ENCODE measurements at places on chromosomes 13 and 19.

- no peak for DNase-seq
Measured at GRCh38 chr13:42420304-42420703, 148.4 kb downstream of the AKAP11 start.

DNA sequence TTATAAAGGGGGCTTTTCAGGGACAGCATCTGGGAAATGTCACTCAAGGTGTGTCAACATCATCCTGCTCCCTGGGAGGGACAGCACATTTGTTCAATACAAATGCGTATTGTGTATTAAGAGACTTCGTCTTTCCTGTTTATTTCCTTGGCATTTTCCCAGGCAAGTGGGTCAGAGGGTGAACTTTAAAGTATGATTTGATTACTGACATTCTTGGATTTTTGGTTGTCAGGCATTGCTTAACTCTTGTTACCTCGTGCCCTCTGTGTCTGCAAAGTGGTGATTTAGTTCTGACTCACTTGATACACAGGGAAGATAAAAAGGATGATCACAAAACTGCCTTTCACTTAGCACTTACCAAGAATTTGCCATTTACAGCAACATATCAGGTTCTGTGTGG, 292.7 kb downstream of the SUCLA2 start:
- DNase-seq = no peak

DNA sequence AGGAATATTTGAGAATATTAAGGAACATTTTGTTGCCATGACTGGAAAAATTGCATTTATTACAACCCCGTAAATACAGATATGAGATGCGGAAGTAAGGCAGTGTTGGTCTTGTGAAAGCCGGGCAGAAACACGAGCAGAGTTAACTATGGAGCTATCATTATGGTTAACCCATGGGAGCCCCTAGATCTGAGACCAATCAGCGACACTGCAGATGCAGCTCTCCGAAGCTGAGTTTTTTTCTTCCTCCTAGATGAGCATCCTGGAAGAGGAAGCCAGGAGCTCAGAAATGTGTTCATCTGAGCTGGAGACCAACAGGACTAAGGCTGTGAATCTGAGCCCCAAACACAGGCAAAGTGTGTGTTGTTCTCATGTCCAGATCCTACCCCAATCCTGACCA, 123.0 kb upstream of the KL start:
- no peak for DNase-seq

- DNase-seq = no peak
Measured at GRCh38 chr13:77579959-77580358, 44.5 kb downstream of the SCEL start.

- DNase-seq = no peak
Measured at GRCh38 chr19:1532003-1532402, 8.1 kb downstream of the PLK5 start.

DNA sequence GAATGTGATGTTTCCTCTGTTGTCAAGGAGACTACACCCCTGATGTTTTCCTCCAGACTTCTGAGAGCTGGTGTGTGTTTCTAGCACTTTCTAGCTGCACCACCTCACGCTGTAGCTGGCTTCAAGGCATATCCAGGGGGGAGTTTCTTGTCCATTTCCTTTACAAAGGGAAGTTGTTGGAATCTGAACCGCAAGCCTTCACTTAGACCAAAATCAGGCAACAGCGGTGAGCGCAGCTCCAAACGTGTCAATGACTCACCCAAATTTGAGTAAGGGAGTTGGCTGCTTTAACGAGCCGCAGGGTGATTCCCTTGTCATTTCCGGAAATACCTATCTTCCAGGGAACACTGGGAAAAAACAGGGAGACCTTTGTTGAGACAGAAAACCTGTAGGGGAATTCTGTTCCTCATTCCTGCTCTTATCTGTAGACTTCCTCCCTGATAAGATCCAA, 2.5 kb downstream of the LDLR start:
- DNase-seq = peak; percentile 76
